Esophagus squamous epithelium (tissue), 5 donors: ENCODE measurements at places on chromosomes 6 and 20. TPM values are rescaled to one million over a fixed set of nuclear protein-coding genes. Genes with fewer than 3 reads are reported as not detected.

DNA sequence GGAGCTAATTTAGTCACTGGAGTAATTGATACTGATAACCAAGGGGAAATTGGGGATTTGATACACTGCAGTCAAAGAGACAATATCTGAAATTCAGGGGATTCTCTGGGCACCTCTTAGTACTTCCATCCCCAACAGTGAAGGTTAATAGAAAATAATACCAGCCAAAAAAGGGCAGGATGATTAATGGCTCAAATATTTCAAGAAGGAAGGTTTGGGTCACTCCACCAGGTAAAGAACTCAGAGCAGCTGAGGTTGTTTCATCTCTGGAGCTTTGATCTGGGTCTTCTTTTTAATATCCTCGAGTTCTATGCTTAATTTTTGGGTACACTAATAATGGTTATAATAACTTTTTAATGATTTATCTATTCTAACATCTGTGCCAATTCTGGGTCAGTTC, 70.8 kb downstream of the CDKAL1 start:
- no peak for DNase-seq

- DNase-seq: no peak
These were observed 35.4 kb downstream of the ELOVL4 start for GRCh38 chr6:79911992-79912391.

The ESR1 gene
- total RNA-seq: 0.95 TPM

GRCh38 chr6:81575442-81575841, 177.0 kb downstream of the TENT5A start:
- no peak for DNase-seq

The HNF4A gene
- total RNA-seq: not detected

The BTNL2 gene
- total RNA-seq: not detected

GRCh38 chr6:33271468-33272274, at the start of the genes RPS18 and VPS52:
Gene RPS18 (plus strand): TSS chr6:33272075. CDS start chr6:33272120, 45 bp downstream.
Gene VPS52 (minus strand): TSS chr6:33271876. CDS start chr6:33271675, 201 bp downstream.
- DNase-seq: peak; percentile 90

GRCh38 chr6:163679753-163680152, 265.2 kb downstream of the QKI start:
- DNase-seq: no peak

DNA sequence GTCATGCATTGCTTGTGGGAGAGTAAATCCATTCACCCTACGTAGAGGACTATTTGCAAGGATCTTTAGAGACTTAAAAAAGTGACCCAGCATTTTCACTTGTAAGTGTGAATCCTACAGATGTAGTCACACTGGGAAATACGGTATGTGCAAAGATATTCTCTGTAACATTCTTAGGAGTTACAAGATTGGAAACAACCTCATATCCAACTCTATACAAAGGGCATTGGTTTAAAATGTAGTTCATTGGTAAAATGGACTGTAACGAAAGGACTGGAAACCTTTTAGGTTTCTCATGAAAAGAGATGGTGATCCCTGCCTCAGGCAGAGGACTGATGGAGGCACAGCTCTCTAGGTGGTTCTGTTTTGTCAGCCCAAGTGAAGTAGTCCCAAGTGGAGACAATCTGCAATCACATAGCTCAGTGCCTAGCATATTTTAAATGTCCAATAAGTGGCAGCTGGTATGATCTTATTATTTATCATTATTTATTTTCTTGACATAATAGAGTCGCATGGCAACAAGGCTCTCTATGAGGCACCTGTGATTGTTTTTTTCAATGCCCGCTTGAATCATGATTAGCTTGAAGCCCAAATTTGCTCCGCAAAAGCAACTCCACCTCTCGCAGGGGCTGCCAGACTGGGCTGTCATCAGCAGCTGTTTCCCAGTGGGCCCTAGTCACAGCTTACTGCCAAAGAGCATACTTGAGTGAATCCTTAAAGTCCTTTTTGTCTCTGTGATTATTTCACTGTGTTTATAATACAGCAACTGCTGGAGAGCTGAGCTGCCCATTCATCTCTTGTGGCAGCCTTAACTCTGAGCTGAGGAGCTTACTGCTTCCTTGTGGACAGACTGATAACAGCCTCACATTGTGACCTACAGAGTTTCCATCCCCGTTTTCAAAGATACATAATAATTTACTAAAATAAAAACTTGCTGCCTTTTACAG, 19.8 kb upstream of the ENPP1 start:
- DNase-seq: no peak

The MUC21 gene
- total RNA-seq: 219 TPM

DNA sequence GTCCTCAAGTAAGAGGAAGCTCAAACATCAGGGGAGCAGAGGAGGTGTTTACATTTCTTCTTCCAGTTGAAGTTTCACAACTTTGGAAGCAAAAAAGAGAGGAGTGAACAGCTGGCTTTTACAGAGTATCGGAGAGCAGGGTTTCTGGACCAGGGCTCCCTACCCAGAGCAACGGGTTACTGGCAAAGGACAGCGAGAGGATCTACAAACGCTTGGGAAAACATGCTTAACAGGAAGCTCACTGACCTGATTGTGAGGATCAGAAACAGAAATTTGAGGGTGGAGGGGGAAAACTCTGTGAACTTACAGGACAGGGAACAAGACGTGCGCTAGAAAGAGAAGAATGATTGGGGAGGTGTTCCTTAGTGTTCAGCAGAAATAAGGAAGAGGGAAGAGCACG, 85.7 kb upstream of the TAB2 start:
- DNase-seq: no peak

The PLEKHG1 gene
- 30.7 TPM for total RNA-seq

- DNase-seq: no peak
These were observed 7.2 kb downstream of the NCOA7 start for GRCh38 chr6:125797886-125798444.

- no peak for DNase-seq
These were observed 315.1 kb downstream of the CDH4 start for GRCh38 chr20:61567204-61567603.

The LPA gene
- total RNA-seq: 1.2 TPM

DNA sequence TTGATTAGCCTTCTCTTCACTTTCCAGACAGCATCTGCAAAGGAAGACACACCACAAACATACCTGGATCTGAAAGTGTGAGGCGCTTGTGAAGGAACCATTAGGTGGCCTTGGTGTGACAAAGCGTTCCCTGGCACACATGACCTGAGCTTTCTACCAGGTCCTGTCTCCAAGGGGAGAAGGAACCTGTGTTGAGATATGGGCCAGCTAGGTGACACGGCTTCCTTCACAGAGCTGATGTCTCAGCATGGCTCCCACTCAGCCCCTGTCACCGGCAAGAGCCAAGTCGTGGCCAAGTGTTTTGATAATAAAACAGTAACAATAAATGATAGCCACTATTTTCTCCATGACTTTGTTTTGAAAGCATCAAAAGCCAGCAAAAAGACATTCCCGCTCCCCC, 20.3 kb upstream of the TAGAP start:
- no peak for DNase-seq

- no peak for DNase-seq
These were observed 59.5 kb downstream of the ZMYND8 start for GRCh38 chr20:47296950-47297349.
